Naive B cell (primary cell): ENCODE measurements at places on chromosomes 5 and 9.

DNA sequence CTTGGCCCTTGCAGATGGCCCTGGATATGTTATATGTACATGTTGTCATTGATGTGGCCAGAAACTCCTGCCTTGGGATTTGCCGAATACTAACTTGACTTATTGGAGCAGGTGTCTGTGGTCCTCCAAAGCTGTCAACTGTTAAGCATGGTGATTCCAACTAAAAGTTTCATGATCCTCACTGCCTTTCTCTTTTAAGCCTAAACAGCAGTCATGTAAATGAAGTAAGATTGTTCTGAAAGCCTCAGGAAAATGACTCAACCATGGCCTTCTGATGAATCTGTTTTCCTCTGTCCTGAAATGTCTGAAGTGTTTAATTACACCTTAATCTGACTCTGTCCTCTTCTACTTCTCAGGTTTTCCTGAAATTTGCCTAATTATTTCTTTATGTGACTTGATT, 245.0 kb downstream of the FAM114A2 start:
- no peak for DNase-seq

- no peak for DNase-seq
Measured at GRCh38 chr9:114516913-114517312, 11.6 kb upstream of the WHRN start.

DNA sequence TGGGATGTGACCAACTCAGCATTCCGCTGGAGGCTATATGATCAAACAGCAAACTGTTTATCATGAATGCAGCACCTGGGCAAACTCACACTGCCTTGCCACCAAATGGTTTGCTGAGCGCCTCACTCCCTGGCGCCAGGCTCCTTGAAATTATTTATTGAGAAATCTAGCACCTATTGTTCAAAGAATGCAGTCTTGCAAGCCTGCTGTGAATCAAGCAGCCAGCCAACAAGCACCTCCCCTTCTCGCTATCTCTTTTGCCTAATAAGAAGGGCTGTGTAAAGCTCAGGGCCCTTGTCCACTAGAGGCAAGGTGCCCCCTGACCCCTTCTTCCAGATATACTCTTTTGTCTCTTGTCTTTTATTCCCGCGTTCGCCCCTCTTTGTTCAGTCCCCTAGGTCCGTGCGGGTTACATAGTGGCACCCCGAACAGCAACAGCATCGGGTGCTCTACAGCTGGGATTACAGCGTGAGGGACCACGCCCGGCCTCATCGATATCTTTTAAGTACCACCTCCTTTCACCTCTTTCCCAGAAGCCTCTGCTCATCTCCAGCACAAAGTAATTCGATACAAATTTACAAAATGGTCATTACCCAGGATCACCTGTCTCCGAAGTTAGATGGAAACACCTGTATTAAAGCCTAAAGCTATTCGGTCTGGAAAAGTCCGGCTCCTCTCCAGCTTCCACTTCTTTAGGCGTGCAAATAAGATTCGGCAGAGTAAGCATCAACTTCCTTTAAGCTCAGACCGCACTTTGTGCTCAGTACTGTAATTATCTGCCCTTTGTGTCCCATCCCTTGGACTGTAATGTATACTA, 896 bp downstream of the RIGI start:
- no peak for DNase-seq

GRCh38 chr5:131381777-131382176, 117.9 kb downstream of the CDC42SE2 start:
- DNase-seq: no peak

- DNase-seq: no peak
Measured at GRCh38 chr5:169626779-169627178, 10.3 kb upstream of the DOCK2 start.

GRCh38 chr5:76649140-76649539, 25.9 kb upstream of the F2RL2 start:
- no peak for DNase-seq
